ENCODE measurements at places on chromosomes 7 and 10. TPM values are rescaled to one million over a fixed set of nuclear protein-coding genes. Genes with fewer than 3 reads are reported as not detected.

GRCh38 chr10:34046506-34047034 is 712.1 kb upstream of the NRP1 start:
- DNase-seq, result no peak

- DNase-seq, result no peak
Measured at GRCh38 chr7:3270362-3270761, 30.7 kb upstream of the SDK1 start.

- no peak for DNase-seq
Measured at GRCh38 chr7:34011017-34011695, 105.8 kb downstream of the BMPER start.

DNA sequence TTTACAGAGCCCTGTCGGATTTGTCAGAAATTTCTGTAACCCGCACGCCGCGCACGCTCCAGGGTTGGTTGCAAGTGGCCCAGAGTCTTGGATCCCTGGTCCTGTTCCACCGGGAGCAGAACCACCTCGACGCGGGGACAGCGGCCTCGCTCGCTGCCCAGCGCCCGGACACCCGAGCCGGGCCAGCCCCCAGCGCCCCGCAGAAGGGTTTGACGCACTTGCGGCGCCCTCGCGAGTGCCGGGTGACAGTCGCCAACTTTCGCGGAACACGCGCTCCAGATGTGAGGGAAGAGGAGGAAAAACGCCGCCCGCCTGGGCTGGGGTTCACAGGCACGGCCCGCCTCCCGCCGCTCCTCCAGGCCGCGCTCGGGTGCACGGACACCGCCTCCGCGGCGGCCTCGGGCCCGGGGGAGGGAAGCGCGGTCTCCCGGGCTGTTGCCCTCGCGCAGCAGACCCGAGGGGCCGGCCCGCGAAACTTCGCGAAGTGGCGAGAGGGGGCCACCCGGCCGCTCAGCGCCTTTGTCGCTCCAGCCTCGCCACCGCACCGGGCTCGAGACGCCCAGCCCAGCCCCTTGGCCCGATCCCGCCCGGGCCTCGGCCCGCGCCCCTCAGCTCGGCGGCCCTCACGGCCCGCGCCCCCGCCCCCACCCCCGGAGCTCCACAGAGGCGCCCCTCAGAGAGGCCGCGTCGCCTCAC is 514 bp downstream of the RNF216 start:
- DNase-seq, result peak; percentile 38

Gene LIPK
- not detected for total RNA-seq

Gene GJD4
- total RNA-seq, result not detected

- DNase-seq, result no peak
Measured at GRCh38 chr10:21490028-21490710, 35.3 kb downstream of the SKIDA1 start.

- no peak for DNase-seq
Measured at GRCh38 chr10:22681301-22681700, 33.1 kb downstream of the PIP4K2A start.

Gene ANK3
- total RNA-seq, result 15.0 TPM

DNA sequence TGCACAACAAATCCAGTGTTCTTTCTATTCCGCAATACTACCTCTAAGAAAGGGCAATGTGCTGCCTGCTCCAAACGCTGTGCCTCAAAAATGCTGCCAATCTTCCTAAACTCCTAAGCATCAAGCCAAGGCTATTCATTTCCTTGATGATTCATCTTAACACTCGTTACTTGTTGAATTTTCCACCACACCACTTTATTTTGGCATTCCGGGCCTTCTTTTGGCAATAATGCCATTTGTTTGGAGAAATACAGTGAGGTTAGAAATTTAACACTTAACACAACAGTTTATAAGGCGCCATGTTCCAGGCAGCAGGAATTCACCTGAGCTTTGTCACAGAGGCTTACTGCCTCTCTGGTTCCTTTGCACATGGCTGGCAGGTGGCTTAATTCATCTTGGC is 82.6 kb upstream of the ABCB5 start:
- no peak for DNase-seq

Gene SEMA3D
- total RNA-seq, result not detected

GRCh38 chr7:77327067-77327931 is 88.8 kb downstream of the GSAP start:
- no peak for DNase-seq

DNA sequence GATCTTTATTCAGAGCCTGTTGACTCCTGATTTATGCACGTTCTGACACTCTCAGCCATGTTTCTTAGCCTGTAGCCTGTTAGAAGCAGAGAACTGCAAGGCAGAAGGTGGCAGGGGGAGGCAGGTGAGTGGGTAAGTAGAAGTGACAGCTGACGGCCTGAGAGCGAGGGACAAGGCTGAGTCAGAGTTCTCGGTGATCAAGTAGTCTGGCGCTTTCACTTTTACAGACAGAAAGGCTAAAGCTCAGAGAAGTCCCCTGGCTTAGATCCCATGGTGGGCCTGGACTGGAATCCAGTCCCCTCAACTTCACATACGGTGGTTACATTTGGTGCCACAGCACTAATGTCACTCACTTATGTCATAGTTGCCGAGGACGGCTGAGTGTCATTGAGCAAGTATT is 139.0 kb downstream of the TACC2 start:
- no peak for DNase-seq

- peak; percentile 69 for DNase-seq
Measured at GRCh38 chr7:1532456-1533254, 2.2 kb downstream of the MAFK start.

DNA sequence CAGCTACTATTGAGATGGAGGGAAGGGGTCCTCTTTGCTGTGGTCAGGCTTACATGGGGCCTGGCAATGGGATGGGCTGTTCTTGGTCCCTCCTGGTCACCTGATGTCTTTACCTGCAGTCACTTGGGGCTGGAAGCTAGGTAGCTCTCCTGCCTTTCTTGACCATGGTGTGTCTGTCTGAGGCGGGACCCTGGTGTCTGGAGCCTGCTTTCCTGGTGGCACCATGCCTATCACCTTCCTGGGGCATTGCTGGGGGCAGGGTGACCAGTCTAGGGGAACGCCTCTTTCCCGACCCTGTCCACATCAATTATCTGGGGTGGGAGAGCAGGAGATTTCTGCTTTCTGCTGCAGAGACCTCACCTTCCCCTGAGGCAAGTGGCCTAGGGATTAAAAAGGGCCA is 55.6 kb downstream of the ARHGAP22 start:
- no peak for DNase-seq

DNA sequence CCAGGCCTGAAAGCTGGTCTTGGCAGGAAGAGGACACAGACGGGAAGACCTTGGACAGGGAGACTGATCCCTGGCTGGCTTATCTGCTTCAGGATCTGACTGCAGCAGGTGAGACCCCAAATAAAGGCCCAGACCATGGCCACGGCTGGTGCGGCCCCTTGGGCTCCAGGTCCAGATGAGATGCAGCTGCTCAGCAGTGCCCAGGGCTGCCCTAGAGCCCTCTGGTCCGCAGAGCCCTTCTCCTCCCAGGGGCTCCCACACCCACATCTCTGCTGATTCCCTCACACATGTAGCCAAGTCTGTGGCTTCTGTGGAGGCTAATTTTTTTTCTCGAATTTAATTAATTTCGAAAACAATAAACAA is 46.3 kb downstream of the VIPR2 start:
- no peak for DNase-seq

GRCh38 chr7:124680304-124680703 is 85.3 kb downstream of the GPR37 start:
- no peak for DNase-seq

GRCh38 chr10:30215141-30215540 is 133.9 kb downstream of the MTPAP start:
- DNase-seq, result no peak

DNA sequence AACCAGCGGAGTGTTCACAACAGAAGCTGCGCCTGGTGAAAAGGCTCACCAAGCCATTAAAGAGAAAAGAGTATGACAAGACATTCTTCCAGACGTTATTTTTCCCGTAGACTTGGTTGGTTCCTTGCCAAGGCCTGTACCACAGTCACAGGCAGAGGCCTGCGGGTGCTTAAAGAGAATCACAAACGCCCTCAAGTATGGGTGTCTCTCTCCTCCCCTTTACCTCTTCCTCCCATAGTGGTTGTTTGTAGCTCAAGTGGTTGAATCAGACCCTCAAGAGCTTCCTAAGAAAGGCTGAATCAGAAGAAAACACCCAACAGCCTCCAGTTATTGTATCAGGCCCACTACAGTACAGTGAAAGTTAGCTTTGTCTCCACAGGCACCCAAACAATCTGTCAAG is 169.0 kb downstream of the CREB5 start:
- DNase-seq, result no peak

- DNase-seq, result no peak
Measured at GRCh38 chr7:128767475-128768110, 8.0 kb downstream of the OPN1SW start.

GRCh38 chr7:153091477-153091876 is 331.9 kb downstream of the ACTR3B start:
- DNase-seq, result no peak

Gene CRTAC1
- total RNA-seq, result not detected

GRCh38 chr10:23432166-23432565 is 6.7 kb upstream of the OTUD1 start:
- DNase-seq, result no peak

DNA sequence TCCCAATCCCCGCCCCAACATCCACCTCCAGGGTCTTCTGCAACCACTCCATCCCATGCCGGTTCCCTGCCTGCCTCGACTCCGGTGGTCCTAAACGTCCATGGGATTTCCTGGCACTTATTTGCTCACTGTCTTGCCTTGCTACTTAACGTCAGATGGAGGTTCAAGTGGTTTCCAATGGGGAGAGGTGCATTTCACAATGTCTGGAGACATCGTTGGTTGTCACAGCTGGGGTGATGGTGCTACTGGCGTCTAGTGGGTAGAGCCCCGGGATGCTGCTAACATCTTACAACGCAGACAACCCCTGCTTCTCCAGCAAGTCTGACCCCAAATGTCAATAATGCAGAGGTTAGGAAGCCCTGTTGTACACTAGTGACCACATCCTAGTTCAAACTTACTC is 82.9 kb upstream of the ANLN start:
- no peak for DNase-seq

DNA sequence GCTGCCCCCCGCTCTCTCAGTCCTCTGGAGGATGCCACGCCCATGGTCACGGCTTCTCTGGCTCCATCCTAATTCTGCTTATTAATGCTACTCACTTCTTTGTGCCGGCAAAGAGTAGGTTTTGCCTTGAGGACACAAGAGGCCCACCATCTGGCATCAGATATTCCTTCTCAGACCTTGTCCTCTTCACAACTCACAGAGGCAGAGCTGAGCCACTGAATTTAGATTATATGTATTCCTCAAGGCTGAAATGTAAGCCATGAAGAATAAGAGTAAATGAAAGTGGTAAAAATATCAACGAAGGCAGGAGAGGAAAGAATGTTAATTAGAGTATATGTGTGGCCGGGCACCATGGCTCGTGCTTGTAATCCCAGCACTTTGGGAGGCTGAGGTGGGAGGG is 6.5 kb downstream of the RBP4 start:
- DNase-seq, result no peak

GRCh38 chr7:151063212-151063561 is 3.8 kb downstream of the SLC4A2 start:
- DNase-seq, result no peak

- DNase-seq, result no peak
Measured at GRCh38 chr7:69684369-69685292, 86.4 kb downstream of the AUTS2 start.

Gene DPYSL4
- 6.7 TPM for total RNA-seq

GRCh38 chr7:30206491-30206890 is 71.7 kb downstream of the MTURN start:
- no peak for DNase-seq

GRCh38 chr7:131431289-131431688 is 103.6 kb downstream of the MKLN1 start:
- DNase-seq, result no peak

Gene ANXA8L1
- 1.2 TPM for total RNA-seq

Gene LEP
- not detected for total RNA-seq

DNA sequence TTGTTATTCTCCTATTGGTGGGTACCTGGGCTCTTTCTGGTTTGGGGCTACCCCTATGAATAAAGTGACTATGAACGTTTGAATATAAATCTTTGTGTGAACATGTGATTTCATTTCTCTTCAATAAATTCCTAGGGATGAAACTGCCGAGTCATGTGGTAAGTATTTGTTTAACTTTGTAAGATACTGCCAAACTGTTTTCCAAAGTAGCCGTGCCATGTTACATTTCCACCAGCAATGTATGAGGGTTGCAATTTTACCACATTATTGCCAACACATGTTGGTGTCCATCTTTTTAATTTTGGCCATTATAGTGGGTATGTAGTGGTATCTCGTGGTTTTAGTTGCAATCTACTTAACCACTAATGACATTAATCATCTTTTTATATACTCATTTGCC is 94.7 kb downstream of the ZNRF2 start:
- DNase-seq, result no peak

DNA sequence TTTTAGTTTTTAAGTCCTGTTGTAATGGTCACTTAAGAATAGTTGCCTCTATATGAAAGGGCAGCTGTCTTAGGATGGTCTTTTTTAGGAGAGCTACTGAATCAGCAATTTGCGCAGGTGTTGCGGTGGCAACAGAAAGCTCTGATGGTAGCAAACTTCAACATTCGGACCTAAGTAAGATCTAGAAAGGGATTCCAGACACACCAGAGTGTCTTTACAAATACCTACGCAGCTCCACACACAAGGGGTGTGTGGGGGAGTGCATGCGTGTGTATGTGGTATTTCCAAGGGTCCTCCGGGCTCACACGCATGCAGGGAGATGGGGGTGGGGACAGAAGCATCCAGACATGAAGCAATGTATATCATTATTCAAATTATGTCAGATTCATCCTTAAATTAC is 438.6 kb upstream of the MGMT start:
- no peak for DNase-seq

DNA sequence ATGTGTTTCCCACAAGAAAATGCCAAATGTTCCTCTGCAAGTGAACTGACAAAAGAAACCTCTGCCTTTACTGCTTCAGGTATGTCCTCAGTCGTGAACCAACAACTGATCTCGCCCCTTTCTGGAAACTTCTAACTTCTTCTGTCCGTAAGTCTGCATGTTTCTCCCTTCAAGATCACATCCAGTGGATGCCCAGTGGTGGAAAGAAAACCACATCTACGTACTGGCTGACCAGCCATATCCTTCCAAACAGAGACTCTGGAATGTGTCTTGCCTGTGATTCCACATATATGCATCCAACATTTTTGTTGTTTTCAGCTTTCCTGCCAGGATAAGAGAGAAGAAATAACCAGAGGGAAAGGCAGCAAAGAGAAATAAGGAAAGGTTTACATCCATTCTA is 152.7 kb downstream of the GLI3 start:
- no peak for DNase-seq

DNA sequence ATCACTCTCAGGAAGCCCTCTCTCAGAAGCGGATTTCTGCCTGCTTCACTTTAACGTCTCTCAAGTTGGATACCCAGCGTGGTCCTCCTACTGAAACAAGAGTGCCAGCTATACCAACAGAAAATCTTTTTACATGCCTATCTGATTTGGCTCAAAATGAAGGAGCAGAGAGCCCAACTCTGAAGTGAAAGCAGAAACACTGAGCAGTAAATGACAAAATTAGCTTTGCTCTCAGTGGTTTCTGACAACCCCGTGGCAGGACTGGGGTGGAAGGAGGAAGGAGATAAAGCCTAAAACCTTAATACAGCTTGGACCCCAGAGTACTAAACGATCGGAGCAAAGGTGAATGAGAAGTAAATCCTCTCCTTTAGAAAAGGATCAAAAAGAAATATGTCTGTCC is 25.1 kb upstream of the GPR37 start:
- no peak for DNase-seq

All from activated CD4-positive, alpha-beta memory T cell treated with anti-CD3 and anti-CD28 coated beads, Interleukin-2, amount 10 ng/mL, durations not matched to agents 7 days and 5 days (primary cell).